ENCODE measurements at places on chromosomes 13 and 19.

DNA sequence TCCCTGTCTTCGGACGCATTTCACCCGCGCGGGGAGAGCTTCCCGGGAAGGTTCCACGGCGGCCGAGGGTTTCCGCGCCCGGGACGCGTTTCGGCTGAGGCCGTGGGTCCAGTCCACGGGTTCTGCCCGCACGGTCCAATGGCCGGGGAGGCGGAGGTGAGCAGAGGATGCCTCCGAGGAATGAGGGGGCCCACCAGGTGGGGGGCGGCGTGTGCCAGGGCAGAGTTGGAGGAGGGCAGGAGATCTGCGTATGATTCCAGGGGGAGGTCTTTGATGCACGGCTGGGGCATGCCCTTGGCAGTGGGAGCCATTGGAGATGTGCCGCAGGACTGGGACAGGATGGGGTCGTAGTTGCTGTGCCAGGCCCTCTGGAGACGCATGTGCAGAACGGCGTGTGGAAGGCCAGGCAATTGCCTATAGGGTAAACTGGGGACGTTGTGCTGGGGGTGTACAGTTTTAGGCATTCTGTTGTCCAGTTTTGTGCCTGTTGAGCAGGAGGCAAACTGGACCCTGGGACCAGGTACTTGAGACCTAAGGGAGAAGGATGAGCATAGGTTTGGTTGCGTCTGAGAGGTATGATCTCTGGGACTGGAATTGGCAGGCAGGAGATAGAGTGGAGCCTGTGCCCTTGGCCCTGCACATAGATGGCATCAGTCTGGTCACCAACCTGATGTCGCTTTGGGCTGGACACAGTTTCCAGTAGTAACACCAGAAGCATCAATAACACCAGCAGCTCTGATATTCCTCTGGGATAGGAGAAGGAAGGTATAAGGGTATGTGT lies 751 bp downstream of the ZNF584 start:
- DNase-seq, result no peak

DNA sequence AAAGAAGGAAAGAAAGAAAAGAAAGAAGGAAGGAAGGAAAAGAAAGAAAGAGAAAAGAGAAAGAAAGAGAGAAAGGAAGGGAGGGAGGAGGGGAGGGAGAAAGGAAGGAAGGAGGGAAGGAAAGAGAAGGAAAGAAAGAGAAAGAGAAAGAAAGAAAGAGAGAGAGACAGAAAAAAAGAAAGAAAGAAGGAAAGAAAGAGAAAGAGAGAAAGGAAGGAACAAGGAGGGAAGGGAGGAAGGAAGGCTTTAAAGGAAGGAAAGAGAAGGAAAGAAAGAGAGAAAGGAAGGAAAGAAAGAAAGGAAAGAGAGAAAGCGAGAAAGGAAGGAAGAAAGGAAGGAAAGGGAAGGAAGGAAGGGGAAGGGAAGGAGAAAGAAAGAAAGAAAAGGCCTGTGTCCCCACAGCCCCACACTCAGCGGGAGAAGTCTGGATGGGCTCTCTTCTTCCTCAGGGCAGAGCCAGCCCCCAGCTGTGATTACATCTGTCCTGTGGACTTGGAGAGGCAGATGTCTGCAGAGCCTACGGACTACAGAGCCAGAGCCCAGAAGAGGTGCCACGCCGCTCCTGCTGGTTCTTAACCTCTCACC lies 9.6 kb downstream of the PTPRH start:
- DNase-seq, result no peak

GRCh38 chr13:40221131-40221459 lies 445.3 kb downstream of the FOXO1 start:
- DNase-seq, result no peak

GRCh38 chr13:48304143-48304876 lies 759 bp downstream of the RB1 start:
- no peak for DNase-seq

DNA sequence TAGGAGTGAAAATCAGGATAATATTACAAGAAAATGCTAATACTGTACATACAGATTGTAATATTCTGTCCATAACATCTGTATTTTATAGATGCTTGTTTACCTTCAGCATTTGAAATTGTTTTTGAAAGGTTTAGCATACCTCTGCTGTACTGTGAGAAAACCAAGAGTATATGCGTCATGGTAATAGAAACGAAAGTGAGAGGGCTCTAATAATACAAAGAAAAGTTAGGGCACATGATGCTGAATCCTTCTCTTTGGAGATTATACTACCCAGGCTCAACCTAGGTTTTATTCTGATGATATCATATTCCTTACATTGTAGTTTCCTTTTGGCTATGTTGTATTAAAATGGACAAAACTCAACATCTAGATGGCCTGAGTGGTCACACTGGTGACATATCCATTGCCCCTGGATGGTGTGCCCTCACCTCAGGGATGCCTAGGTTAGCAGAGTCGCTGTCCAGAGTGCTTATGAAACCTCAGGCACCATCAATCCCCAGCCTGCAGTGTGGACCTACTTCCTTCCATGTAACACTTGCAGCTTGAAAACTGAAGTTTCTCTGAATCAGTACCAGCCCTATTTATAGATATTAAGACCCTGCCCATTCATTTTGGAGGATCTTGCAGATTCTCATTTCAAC lies 253.7 kb downstream of the KCTD12 start:
- DNase-seq, result no peak

- no peak for DNase-seq
Observed at GRCh38 chr13:99463646-99464397, 37.5 kb upstream of the TM9SF2 start.

DNA sequence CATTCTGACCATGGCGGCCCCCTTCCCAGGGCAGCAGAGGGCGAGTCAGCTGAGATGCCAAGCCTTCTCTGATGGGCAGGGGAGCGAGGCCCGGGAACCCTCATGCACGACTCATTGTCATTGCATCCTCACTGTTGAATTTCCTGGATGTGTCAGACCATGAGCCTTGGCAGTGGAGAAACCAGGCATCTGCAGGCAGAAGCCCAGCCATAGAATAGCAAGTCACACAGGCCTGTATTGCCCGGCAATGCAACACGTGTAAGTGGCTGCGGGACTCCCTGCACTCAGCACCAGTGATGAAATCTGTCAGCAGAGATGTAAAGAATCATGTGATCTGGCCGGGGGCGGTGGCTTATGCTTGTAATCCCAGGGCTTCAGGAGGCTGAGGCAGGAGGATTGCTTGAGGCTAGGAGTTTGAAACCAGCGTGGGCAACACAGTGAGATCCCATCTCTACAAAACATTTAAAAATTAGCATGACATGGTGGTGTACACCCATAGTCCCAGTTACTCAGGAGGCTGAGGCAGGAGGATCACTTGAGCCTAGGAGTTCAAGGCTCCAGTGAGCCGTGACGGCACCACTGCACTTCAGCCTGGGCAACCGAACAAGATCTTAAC lies 199.7 kb downstream of the KATNAL1 start:
- no peak for DNase-seq

GRCh38 chr13:77502104-77502720 lies 33.3 kb upstream of the SCEL start:
- no peak for DNase-seq

DNA sequence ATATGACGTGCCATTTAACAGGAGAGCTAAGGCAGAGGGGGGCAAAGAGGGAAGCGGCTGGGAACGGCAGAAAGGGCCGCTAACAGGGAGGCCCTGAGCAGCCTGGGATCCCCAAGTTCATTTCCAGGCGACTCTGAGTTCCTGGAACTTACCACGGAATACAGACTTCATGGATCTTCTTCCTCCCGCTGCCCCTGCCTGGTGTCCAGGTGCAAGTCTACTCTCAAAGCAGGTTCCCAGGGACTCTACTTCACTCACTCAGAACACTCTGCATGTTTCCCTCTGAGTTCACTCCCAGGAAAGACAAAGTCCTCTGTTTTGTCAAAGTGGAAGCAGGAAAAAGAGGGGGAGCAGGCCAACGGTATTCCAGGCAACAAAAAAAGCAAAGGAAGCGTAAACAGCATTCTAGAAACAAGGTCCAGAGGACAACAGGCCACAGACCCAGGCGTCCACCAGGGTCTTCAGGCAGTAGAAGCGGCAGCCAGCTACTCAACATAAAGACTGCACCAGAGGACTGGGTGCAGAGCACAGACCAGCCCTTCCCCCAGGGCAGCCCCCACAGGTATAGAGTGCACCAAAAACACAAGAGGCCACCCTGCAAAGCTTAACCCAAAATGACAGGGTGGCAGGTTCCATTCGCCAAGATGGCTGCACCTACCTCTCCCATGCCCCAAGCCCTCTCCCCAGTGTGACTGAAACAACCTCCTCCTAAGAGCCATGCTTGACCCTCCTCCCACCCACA lies 3.0 kb downstream of the MIER2 start:
- DNase-seq, result no peak

- no peak for DNase-seq
Observed at GRCh38 chr13:40777166-40777808, 6.3 kb upstream of the MRPS31 start.

- no peak for DNase-seq
Observed at GRCh38 chr19:2863816-2864215, 3.3 kb upstream of the ZNF556 start.

DNA sequence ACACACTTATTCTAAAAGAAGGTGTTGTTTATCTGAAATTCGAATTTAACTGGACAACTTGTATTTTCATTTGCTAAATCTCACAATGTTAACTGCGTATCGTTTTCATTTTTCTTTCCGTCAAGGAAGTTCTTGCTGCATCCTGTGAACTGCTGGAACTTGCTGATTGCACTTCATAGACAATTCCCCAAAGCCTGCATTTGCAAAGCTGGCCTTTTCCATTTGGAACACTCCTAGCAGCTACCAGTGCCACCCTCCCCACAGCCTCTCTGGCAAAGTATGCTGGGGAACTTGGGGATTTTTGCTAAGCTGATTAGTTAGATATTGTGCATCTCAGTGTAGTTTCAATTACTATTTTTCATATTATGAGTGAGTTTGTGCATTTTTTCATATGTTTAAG lies 20.4 kb upstream of the ARGLU1 start:
- no peak for DNase-seq

GRCh38 chr13:29503041-29503837 lies 92.2 kb downstream of the SLC7A1 start:
- DNase-seq, result no peak

GRCh38 chr13:109693213-109693612 lies 93.2 kb downstream of the IRS2 start:
- DNase-seq, result no peak

DNA sequence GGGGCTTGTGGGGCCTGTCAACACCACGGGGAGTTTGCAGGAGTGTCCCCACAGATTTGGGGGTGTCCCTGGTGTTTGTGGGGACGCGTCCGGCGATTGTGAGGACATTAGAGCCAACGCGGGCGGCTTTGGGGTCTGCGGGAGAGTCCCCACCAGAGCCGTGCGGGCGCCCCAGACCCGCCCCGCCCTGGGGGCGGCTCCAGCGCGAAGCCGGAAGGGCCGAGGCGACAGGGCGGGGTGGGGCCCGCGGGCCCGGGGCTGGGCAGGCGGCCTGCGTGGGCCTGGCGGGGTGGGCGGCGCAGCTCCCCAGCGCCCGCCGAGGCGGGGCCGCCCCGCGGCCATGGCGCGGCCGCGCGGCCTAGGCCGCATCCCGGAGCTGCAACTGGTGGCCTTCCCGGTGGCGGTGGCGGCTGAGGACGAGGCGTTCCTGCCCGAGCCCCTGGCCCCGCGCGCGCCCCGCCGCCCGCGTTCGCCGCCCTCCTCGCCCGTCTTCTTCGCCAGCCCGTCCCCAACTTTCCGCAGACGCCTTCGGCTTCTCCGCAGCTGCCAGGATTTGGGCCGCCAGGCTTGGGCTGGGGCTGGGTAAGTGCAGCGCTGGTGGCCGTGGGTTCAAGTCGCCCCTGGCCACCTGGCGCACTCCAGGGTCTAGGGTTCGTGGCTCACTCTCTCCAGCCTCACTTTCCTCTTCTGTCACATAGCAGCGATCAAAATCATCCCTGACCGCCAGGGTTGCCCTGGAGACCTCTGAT lies 10.3 kb downstream of the PDE4A start:
- DNase-seq, result no peak

DNA sequence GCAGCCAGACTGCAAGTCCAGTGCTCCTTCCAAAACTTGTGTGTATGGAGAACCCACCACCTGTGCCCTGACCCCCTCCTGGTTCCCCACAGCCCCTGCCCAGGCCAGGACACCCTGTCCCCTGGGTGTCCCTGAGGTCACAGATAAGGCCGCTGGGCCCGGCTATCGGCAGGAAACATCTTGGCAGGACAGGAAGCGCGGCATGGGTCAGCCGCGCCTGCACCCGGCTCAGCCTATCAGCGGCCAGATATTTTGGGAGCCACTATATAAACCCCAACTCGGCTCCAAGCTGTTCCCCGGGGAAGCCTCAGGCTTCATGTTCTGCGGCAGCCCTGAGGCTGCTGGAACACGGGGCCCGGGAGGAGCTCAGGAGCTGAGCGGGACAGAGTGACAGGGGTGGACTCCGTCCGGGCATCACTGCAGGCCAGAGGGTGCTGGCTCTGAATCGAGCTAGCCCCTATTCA lies 60.8 kb downstream of the AP1M1 start:
- DNase-seq, result no peak

- DNase-seq, result no peak
Observed at GRCh38 chr19:46063201-46063600, 22.4 kb upstream of the IGFL4 start.

DNA sequence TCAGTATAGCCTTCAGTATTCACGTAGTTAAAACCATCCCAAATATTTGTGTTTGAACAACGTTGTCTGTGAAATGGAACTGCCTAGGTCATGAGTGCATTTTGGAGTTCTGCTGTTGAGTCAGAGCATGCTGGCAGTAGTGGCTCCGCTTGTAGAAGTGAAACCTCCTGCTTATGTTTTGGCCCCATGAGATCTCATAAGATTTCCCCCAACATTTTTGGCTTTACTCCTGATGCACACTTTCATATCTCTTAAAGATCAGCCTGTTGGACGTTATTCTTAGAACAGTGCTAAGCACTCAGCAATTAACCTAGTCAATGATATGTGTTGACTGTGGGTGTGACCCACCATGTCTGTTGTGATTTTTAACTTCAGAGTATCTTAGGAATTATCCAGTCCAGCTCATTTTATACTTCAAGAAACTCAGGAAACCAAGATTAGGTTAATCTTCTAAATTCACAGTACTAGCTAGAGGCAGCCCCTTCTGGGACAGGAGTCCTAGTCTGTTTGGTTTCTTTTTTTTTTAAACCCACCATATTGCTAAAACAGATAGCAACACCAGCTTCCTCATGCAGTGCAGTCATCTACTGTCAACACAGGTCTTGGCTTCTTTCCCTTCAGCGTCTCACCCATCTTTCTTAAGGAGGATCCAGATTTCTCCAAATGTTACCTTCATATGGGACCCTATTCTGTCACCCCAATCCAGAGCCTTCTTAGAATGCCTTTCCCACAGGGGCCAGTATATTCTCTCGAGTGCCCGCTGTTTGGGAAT lies 26.2 kb downstream of the RAP2A start:
- DNase-seq, result no peak

GRCh38 chr13:32354040-32354439 lies 38.7 kb downstream of the BRCA2 start:
- DNase-seq, result no peak

DNA sequence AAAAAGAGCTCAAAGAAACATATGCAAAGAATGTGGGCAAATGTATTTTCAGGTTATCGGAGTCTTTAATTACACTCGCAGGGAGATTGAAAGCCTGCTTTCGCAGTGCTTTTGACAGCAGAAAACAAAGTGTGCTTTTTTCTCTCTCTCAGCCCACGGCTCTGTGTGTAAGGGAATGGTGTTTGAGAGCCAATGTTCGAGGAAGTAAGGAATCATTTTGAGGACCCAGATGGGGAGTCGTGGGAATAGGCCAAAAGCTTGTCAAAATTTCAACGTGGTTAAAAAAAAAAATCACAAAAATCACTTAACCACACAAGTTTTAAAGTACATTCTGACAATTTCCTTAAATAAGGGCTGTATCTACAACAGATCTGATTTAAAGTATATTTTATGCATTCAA lies 197.1 kb upstream of the IRS2 start:
- DNase-seq, result no peak
